ENCODE measurements at places on chromosomes 1 and 21. TPM values are rescaled to one million over a fixed set of nuclear protein-coding genes. Genes with fewer than 3 reads are reported as not detected.

Gene RNF186
- not detected for polyA plus RNA-seq

DNA sequence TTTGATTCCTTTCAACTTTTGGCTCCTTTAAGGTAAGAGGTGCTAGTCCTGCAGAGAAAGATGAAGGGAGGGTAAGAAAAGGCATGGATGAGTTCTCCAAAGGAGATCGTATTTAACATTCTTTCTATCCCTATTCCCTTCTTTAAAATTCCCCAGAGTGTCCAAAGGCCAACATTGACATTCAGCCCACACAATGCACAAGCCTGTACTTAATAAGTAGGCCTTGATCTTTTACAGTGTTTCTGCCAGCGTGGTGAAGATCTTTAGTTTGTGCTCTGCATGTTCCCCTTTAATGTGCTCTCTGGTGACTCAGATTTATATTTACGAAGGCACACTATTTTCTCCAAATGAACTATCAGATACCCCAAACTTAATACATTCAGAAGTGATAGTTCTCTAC lies 582.5 kb upstream of the RGS18 start:
- no peak for DNase-seq

- no peak for DNase-seq
Measured at GRCh38 chr1:59499273-59499942, 202.5 kb downstream of the FGGY start.

Gene MPL
- not detected for polyA plus RNA-seq

GRCh38 chr1:106360252-106360651 lies 696.2 kb upstream of the PRMT6 start:
- no peak for DNase-seq

Gene TNFRSF8
- polyA plus RNA-seq, result 0.31 TPM

GRCh38 chr1:187122566-187122965 lies 293.8 kb downstream of the PLA2G4A start:
- DNase-seq, result no peak

GRCh38 chr1:116365353-116365780 lies 7.7 kb upstream of the ATP1A1 start:
- peak; percentile 44 for DNase-seq

DNA sequence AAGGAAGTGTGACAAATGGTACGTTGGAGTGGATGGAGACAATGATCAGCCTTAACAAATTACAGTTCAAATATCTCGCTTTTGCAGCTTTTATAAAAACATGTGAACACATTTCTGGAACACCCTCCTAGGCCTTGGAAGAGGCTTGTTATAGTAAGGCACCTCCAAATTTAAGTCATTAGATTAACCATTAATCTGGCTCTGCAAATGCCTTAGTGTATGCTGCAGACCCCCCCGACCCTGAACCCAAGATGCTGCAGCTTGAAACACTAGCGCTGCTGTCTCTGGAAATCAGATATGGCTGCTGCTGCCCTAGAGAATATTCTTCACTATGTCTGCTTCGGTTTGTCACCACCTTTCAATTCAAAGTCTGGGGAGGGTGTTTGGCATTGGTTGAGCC lies 196.4 kb downstream of the MIS18A start:
- DNase-seq, result no peak

DNA sequence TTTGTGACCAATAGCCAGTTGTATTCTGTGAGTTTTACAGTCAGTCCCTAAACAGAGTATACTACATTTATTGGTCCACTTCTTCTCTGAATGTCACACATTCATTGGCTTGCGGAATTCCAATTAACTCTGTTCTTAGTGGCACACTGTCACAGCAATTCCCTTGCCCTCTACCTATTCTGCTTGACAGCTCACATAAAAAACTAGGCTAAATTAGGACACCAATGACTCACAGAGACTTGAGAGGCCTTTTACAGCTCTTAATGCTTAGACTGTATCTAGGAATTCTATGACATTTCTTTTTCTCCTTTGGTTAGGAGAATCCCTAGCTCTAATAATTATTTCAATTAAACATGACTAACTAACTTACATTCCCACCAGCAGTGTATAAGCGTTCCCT lies 104.1 kb downstream of the NEGR1 start:
- no peak for DNase-seq

Gene SOX13
- polyA plus RNA-seq, result 23.0 TPM

DNA sequence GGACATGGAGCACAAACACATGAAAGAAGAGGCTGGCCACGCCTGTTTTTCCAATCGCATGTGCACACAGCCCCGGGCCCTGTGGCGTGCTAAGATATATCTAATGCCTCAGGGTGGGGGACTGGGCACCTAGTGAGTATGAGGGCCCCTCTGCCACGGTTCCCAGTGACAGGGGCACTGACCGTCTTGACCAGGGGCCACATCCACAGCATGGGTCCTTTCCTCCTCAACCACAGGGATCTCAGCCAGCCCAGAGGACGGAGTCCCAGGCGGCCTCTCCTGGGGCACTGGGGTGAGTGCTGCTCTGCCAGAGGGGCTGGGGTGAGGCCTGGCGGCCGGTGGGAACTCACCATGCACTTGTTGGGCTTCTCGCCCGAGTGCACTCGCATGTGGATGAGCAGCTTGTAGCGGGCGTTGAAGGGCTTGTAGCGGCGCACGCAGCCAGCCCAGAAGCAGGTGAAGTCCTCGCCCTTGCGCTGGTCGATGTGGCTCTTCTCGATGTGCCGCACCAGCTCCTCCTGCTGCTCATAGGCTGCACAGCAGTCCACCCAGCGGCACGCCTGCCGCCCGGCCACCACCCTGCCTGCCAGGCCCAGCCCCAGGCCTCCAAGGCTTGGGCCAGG lies 134.7 kb downstream of the DMRTB1 start:
- no peak for DNase-seq

Gene TOMM20
- 166 TPM for polyA plus RNA-seq
